Posterior cingulate gyrus (tissue), 11 donors: ENCODE measurements at places on chromosomes 7 and 10.

GRCh38 chr10:11042357-11042756 lies 24.7 kb downstream of the CELF2 start:
- DNase-seq: no peak

DNA sequence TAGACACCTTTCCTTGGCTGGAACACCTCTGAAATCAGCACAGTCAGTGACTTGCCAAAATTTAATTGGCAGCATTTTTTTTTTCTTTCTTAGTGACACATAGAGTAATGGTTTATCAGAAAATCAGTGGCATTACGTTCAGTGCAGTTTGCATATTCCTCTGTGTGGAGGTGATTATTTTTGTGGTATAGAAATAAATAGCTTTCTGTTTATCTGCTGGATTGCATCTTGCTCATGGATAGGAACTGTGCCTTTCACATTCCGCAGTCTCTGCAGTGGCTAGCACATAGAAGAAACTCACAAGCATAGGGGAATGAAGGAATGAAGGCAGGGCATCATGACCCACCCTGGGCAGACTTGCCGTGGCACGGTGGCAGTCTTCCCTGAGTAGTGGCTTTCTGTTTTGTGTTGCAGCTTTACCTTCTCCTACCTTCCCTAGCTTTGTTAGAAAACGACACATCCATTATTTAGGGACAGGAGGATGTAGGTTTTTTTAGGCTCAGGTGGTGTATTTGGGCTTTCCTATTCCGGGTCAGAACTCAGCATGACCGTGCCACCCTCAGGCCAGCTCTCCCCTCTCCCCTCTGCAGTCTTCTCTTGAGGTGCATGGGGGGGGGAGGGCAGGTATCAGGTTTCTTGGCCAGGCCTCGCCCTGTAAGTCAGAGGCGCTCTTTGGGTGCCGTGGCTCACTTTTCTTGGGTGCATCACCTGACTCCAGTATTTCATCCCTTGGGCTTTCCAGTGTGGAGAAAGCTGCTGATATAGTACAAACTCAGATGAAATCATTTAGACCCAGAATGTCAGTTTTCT lies 112.5 kb upstream of the GJD4 start:
- no peak for DNase-seq

DNA sequence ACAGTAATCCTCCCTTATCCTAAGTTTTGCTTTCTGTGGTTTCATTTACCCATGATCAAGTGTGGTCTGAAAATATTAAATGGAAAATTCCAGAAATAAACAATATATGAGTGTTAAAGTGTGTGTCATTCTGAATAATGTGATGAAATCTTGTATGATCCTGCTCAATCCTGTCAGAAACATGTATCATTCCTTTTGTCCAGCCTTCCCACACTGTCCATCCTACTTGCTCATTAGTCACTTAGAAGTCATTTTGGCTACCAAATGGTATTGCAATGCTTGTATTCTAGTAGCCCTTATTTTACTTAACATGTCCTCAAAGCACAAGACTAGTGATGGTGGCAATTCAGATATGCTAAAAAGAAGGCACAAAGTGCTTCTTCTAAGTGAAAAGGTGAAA lies 1211.2 kb upstream of the SORCS1 start:
- DNase-seq: no peak

- no peak for DNase-seq
Observed at GRCh38 chr10:22657566-22658225, 56.7 kb downstream of the PIP4K2A start.

- DNase-seq: no peak
Observed at GRCh38 chr7:22156205-22156604, 200.7 kb downstream of the RAPGEF5 start.

DNA sequence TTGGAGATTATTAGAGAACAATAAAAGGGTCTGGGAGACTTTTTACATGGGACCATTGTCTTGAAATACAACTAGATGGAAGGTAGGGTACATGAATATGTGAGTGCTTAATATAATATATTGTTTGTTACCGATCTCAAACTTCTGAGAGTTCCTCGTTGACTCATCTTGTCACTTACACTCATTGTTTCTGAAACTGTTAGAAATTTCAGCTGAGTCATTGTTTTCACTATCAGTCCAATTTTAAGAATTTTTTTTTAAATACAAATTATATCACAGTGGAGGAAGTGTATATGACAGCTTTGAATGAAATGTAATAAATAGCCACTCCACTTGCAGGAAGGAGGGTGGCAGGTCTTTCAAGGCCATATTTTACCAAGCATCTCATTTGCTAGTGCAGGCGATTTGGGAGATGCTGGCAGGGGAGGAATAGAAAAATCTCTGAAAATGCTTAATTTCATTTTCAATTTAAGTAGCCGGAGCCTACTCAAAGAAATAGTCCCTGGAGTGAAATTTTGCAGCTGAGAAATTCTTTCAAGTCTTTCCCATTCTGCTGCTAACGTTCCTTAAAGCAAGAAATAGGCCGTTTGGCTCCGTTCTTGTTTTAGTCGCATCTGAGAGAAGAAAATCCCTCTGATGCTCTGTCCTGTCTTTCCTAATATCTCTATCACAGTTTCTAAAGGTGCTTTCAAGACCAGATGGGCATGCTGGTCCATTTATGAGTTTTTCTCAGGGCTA lies 1404.2 kb upstream of the CELF2 start:
- no peak for DNase-seq

DNA sequence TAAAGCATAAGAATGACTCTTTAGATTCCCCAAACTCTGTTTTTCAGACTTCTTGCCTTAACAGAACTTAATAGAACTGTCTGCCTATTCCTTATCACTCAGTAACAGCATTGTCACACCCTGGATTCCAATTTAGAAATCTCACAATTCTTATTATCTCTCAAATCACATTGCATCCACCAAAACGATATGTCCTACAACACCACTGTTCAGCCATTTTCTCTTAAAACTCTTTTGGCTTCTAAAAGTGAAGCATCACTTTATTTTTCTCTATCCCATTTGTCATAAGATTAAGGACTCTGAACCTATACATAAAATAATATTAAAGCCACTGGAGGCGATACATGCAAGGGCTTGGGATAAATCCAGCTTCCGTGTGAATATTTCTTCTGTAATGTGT lies 1.2 kb upstream of the CPED1 start:
- no peak for DNase-seq

- no peak for DNase-seq
Observed at GRCh38 chr10:30877111-30877510, 154.6 kb downstream of the ZNF438 start.

DNA sequence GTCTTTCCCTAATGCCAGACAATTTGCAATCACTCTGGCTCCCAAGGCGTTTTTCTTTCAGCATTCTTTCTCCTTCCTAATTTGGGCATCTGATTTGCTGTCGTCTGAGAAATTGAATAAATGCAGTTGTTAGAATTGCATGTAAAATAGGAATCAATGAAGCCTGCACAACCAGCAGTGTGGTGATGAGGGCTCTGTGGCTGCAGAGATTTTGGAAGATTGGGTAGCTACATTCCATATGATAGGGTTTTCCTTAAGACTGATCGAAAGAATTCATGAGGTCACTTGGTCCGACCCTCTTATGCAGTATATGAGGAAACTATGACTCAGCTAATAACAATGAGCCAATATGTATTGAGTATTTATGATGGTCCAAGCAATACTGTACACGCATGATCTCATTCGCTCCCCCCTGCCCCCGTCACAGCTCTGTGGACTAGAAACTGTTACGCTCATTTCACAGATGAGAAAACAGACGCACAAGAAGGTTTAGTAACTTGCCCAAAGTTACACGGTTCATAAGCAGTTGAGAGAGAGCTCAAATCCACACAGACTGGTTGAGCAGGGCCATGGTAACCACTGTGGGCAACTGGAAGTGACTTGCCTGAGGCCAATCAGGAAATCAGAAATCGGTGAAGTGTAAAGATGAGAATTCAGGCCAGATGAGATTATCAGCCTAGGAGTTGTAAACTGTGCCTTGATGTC lies 527.2 kb downstream of the GATA3 start:
- no peak for DNase-seq

GRCh38 chr10:122102146-122102868 lies 113.3 kb downstream of the TACC2 start:
- DNase-seq: no peak

GRCh38 chr10:123944661-123945060 lies 53.1 kb upstream of the CPXM2 start:
- DNase-seq: no peak

GRCh38 chr10:60148266-60148840 lies 241.3 kb downstream of the ANK3 start:
- no peak for DNase-seq

GRCh38 chr7:25787336-25787735 lies 364.7 kb upstream of the NFE2L3 start:
- DNase-seq: no peak

DNA sequence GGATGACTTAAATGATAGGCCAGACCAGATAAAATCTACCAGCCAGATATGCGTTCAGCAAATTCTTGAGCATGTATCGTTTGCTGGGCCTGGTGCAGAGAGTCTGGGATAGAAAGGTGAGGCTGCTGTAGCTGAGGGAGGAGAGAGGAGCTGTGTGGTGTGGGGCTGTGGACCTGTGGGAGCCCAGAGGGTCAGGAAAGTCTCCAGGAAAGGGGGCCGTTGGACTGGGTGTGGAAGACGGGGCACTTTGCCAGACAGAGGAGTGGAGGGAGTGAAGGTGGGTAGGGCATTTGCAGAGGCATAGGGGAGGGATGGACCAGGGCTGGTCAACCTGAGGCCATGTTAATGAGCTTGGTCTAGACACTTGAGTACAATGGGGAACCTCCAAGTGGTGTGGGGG lies 124.7 kb upstream of the UNC5B start:
- DNase-seq: no peak

- no peak for DNase-seq
Observed at GRCh38 chr10:663466-663751, 26.1 kb downstream of the DIP2C start.

DNA sequence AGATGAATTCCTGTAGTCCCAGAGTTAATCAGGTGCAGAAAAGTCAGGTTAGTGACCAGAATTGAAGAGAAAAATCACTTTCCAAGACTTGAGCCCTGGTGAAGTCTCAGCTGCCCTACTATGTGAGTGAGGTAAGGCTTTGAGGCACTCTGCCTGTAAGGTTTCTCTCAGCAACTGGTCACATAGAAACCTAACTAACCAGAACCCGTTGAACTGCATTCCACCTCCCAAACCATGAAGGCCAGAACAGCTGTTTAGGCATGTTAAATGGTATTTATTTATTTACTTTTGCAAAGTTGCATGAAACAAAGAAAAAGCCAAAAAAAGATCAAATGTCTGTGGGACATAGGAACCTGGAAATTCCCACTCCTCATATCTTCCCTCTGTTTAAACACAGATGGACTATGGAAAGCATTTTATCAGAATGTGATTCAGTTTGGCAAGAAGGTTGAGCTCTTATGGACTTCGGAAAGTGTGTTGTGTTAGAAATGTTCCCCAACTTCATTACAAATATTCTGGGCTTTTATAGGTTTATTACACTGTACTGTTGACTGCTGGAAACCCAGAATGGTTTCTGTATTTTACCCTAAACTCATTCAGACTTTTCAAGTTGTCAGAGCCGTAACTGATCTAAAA lies 12.8 kb upstream of the GPR85 start:
- no peak for DNase-seq

- DNase-seq: no peak
Observed at GRCh38 chr10:51302316-51302715, 228.0 kb downstream of the PRKG1 start.

DNA sequence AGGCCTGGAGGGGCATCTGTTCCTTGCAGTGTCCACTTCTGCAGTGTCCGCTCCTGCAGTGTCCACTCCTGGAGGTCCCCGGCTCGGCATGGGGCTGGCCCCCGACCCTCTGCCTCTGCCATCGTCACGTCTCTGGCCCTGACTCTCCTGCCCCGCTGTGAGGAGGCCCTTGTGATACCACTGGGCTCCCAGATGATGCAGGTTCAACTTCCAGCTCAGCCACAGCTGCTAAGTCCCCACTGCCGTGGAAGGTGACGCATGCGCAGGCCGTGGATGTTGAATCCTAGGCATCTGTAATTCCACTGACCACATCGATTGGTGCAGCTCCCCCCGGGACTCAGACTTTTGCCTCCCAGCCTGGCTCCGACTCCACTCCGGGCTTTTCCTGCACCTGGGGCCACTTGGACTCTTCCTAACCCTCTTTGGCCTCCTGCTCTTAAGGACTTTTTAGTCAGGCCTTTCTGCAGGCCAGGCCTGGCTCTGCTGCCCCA lies 95.1 kb downstream of the GLRX3 start:
- no peak for DNase-seq

DNA sequence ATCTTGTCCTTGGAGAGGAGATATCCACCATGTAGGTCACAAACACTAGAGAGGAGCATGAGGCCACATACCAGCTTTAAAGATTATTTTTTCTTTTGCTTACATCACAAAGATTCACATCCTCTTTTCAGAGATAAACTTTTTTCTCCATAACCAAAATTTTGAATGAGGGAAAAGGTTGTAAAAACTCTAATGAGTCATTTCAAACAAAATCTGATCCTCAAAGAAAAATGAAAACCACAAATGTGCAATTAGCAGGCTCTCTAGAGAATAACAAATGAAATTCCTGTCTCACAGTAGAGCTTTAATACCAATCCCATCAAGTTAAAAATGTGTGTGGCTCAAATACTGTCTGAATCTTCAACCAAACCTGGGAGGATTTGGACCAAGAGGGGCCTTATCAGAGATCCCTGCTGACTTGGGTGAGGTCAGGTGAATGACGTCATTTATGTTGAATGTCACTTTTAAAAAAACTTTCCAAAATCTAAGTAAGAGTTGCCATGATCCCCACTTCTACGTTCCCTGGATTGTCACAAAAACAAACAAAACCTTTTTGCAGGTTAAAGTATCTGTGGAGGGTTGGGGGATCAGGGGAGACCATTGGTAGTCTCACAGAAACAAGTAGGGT lies 261.5 kb upstream of the NPSR1 start:
- no peak for DNase-seq

DNA sequence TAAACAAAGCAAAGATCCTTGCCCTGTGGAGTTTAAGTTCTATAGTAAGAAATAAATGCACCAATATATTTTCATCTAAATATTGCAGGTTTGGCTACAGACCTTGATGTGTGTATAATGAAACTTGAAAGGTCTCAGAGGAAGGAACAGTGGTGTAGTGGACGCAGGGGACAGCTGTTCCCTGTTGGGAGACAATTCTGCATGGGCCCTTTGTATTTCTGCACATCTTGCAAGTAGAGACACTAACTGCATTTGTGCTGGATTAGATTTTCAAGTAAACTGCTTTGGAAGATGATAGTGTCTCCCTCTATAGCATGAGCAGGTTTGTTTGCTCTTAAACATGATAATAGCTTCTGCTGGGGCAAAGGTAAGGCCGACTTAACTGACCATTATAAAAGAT lies 57.5 kb upstream of the FAM133B start:
- DNase-seq: no peak

- DNase-seq: no peak
Observed at GRCh38 chr7:106767498-106768323, 97.4 kb upstream of the PIK3CG start.
